ENCODE measurements at places on chromosomes 12 and 14.

- DNase-seq, result no peak
Measured at GRCh38 chr14:72599579-72600470, 294.1 kb downstream of the DPF3 start.

GRCh38 chr14:70885343-70886022 is 21.8 kb upstream of the PCNX1 start:
- no peak for DNase-seq

GRCh38 chr14:91417120-91417982 is at the start of gene CCDC88C:
CCDC88C (minus strand) TSS chr14:91417820; CDS start chr14:91417690, 130 bp downstream.
- peak; percentile 65 for DNase-seq

- no peak for DNase-seq
Measured at GRCh38 chr14:98700748-98701147, 571.2 kb downstream of the BCL11B start.

DNA sequence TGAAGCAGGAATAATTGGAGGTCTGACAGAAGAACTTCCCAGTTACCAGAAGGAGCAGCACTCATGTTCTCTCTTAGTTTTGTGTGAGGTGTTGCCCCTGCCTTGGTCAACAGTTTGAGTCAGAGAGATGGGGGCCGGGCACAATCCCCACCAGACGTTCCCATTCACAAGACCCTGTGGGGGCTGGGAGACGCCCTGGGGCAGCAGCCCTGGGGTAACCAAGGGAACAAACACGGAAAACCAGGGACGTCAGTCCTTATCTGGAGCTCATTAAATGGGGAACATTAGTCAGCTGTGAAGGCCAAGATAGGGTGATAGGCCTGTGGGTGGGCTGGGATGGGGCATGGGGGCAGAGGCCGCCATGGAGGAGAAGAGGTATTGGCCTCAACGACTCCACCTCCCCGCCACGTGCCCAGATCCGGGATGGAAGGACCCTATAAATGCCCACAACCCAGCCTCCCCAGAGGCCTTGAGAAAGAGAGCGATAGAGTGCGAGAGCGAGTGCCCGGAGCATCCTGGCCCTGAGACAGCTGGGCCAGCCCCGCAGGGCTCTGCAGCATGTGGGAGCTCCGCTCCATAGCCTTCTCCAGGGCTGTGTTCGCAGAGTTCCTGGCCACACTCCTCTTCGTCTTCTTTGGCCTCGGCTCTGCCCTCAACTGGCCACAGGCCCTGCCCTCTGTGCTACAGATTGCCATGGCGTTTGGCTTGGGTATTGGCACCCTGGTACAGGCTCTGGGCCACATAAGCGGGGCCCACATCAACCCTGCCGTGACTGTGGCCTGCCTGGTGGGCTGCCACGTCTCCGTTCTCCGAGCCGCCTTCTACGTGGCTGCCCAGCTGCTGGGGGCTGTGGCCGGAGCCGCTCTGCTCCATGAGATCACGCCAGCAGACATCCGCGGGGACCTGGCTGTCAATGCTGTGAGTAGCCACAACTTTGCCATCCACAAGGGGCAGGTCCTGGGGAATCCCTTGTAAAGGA is at the start of gene AQP2:
Gene AQP2 (plus strand): TSS at position 465 of the 979 bp plus-strand sequence. CDS start 94 bp downstream, at position 559.
- DNase-seq, result no peak

GRCh38 chr12:28568704-28569103 is 378.4 kb downstream of the CCDC91 start:
- no peak for DNase-seq

DNA sequence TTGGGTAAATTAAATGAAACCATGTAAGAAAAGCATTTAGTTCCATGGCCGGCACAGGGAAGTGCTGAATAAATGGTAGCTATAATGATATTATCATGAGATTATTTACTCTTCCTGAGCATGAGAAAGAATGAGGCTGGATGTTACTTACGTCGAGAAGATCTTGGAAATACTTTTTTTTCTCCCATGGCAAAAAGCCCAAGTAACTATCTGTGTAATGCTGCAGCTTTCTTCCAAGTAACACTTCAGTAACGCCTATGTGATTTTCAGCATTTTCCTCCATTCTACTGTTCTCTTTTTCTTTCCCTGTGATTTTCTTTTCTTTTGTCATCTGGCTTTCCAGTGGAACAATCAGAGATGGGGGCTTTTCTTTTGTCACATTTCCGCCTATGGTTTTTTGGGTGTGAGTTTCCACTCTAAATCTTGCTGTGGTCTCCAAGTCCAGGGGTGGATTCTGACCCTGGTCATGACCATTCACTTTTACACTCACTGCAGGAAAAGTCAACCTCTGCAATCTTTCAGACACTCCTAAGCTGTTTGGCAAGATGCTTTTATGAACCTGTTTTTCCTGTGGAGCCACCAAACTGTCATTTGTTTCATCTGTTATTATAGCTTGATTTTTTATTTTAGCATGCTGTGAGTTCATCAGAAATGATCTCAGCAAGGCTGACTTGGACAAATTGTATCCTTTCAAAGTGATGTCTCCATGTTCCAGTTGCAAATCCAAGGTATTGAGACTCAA is 25.0 kb upstream of the SYCP3 start:
- no peak for DNase-seq

DNA sequence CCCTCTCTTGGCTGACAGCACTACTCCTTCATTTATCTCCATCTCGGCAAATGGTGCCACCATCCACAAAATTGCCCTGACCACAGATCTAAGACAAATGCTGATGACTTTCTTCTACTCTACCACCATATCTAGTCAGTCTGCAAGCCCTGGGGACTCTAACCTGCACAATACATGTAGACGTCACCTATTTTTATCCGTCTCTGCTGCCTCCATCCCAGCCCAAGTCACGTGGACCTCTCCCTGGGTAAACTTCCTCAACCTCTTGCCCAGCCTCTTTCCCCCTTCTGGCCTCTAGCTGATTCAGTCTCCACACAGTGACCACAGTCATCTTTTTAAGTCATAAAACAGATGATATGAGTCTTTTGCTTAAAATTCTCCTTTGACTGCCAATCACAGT is 1203.0 kb downstream of the AACS start:
- DNase-seq, result no peak

GRCh38 chr12:128381946-128382345 is 115.0 kb downstream of the TMEM132C start:
- no peak for DNase-seq

GRCh38 chr12:57012600-57013465 is 3.5 kb downstream of the TAC3 start:
- no peak for DNase-seq

- no peak for DNase-seq
Measured at GRCh38 chr12:123019841-123020138, 39.3 kb downstream of the ARL6IP4 start.

GRCh38 chr14:52551696-52552062 is 626 bp downstream of the TXNDC16 start:
- no peak for DNase-seq

- no peak for DNase-seq
Measured at GRCh38 chr14:31268216-31268615, 60.6 kb upstream of the HECTD1 start.

- no peak for DNase-seq
Measured at GRCh38 chr12:98612696-98613334, 19.3 kb downstream of the SLC25A3 start.

- no peak for DNase-seq
Measured at GRCh38 chr14:38016497-38016896, 191.2 kb upstream of the SSTR1 start.

- DNase-seq, result peak; percentile 69
Measured at GRCh38 chr14:50830932-50831725, at the start of gene NIN. NIN (minus strand) TSS chr14:50831162; CDS start chr14:50822056, 9,106 bp downstream.

GRCh38 chr14:35419429-35419841 is 14.9 kb upstream of the NFKBIA start:
- no peak for DNase-seq

DNA sequence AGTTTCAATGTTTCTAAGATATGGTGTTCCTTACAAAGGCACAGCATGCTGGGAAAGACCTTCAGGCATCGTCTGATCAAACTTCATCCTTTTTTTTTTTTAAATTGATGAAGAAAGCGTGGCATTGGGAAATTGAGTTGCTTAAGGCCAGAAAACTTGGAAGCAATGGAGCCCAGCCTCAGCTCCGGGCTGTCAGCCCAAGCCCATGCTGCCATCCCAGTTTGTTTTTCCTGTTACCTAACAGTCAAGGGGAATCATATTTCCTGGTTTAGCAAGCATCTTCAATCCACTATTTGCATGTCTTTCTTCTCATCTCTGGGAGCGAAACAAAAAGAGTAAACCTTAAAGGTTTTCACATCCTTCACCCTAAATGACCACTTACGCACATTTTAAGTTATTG is 200.2 kb downstream of the CHST11 start:
- no peak for DNase-seq

- DNase-seq, result no peak
Measured at GRCh38 chr14:53951627-53952303, 4.9 kb downstream of the BMP4 start.

Data from NCI-H1436 (cell line).